Activated CD8-positive, alpha-beta T cell treated with anti-CD3 and anti-CD28 coated beads for 36 hours (primary cell): ENCODE measurements at places on chromosomes 5 and 9.

GRCh38 chr9:90547896-90548295 lies 94.7 kb downstream of the DIRAS2 start:
- DNase-seq: no peak

DNA sequence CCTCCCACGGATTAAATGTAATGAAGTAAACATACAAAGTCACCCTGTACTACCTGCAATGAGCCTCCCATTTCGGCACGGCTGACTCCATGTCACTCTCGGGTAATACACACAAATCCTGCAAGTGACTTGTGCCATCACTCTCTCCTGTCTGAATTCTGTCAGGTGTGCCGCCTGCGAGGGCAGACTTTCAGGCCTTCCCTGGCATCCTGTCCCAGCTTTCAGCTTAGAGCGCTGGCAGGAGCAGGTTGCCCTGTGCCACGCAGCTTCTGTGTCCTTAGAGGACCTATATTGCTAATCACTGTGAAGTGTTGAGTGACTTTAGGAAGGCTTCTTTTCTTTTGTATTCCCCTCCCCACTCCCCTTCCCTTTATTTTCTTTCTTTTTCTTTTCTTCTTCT lies 25.8 kb upstream of the S1PR3 start:
- DNase-seq: no peak

DNA sequence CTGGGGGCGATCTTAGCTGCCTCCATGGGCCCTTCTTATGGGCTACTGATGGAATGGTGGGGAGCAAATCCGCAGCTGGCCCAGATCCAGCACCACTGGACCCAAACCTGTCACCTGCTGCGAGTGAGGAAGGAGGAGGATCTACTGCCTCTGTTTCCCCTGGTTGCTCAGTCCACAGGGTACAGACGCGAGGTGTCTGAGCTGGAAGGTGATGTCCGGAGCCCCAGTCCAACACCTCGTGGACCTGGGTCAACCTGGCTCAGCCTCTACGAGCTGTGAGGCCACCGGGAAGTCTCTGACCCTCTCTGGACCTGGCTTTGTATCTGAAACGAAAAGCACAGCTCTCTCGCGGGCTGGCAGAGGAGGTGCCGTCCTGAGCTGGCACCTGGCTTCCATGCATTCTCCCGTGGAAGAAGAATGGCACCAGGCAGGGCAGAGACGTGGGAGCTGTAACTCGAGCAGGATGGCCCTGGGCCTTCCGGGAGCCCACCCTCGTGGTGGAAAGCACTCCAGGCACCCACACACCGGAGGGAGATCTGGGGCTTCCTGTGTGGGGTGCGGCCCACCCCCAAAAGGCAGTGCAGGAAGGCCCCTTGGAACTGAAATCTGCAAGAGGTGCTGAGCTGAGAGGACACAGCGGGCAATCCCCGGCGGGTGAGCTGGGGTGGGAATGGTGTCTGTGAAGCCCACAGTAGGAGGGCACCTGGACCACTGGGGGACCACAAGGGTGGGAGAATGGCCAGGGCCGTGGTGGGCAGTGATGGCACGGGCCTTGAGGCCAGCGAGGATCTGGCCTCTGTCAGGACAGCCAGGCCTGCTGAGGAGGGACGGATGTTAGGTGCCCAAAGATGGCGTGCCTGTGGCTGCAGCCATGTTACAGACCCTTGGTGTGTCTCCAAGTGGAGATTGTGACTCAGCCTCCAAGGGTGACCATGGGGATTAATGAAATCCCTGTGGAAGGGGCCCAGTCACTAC lies 133.4 kb downstream of the OLFM1 start:
- no peak for DNase-seq

GRCh38 chr9:128719919-128720605 lies 3.9 kb downstream of the ZDHHC12 start:
- DNase-seq: no peak

- no peak for DNase-seq
Observed at GRCh38 chr5:59371525-59372127, 521.9 kb downstream of the PDE4D start.

DNA sequence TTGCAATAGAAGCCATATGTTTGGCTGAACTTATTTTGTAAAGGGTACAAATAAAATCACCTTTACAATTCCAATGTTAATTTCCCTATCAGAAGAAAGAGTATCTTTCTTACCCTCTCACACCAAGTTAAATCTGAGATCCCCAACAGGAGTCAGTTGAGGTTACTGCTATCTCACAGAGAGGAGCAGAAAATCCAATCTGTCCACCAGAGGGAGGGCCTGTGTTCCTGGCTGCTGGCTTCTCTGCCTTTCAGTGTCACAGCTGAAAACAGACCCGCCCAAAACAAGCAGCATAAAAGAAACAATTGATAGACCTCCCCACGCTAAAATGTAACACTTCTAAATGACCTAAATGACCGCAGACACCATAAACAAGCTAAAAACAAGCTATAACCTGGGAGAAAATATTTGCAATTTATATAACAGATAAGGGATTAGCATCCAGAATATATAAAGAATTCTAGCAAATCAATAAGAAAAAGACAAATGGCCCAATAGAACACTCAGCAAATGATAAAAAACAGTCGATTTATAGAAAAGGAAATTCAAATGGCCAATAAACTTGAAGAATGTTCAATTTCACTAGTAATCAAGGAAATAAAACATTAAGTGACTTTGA lies 24.5 kb upstream of the MVB12B start:
- DNase-seq: peak; percentile 71

GRCh38 chr9:138042640-138043039 lies 165.1 kb downstream of the CACNA1B start:
- DNase-seq: no peak

DNA sequence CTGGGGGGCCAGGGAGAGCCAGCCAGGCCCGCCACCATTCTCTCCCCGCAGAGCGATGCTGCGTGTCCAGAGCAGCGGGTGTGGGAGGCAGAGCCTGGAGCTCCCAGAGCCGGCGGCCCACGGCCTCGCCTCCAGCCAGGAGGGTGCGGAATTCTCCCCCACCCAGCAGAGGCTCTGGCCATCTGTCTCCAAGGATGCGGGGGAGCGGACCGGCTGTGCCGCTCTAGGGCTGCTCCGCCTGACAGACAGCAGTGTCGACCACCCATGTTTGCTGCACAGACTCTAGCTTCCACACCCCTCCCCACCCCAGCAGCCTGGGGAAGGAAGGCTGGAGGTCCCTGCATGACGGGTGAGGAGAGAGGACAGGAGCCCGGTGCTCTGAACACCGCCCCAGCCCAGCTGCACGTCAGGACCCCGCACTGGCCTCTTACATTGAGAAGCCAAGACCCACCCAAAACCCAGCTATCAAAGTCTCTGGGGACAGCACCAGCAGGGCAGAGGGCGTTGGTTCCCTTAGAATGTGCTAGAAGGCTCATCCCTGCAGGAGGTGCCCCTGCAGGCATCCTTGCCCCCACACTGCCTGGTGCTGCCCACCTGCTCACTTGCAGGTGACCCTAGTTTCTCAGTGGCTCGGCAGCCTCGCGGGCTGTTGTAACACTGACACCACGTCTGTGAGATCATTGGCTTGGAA lies 29.7 kb upstream of the FCN1 start:
- no peak for DNase-seq

DNA sequence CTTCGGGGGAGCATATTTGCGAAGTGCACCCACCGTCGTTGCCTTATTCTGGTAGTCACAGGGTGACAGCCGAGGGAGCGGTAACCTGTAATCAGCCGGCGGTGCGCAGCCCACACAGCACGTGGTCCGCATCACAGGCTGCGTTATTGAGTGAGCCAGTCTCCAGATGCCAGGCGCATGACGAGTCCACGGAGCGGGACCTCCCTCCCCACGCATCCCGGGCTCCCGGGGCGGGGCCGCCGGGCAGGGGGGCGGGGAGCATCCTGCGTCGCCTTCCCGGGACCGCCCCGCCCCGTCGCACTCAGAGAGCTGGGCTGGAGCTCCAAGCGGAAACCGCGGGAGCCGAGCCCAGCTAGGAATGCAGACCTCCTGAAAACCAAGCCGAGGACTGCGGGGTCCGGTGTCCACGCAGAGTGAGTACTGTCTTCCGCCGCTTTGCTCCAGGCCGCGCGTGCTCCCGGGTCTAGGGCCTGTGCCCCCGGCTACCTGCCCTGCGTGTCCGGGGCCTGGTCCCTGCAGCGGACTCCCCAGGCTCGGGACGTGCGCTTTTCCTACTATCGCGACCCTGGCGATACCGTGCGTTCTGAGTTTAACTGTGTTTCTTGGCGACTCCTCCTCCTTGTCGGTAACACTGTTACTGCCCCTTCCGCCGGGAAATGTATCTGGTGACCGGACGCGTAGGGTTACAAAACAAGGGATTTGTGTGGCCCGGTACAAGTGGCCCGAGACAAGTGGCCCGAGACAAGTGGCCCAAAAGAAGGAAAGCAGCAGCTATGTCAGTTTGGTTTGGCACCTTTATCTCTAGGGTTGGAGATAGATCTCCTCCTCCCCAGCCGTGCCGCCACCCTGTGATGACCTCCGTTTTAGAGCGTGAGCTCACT lies 40.6 kb downstream of the CAST start:
- peak; percentile 91 for DNase-seq

GRCh38 chr5:1332461-1333001 lies 12.4 kb downstream of the CLPTM1L start:
- no peak for DNase-seq

- no peak for DNase-seq
Observed at GRCh38 chr5:54616031-54616430, 98.5 kb downstream of the SNX18 start.

DNA sequence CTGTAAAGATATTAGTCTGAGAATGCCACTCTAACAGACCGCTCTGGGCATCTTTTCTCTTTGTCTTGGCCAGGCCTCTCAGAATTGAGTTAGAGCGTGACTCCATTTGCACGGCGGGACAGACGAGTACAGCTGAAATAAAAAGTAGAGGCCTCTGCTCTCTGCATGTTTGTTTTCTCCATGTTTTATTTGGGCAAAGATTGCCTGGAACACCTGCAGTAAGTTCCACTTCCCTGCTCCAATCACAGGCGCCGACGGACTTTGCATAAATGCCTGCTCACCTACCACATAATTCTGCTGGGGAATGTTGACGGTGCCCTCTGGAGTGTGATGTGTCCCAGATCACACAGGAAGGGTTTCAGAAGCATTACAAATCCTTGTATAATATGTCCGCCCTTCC lies 10.6 kb downstream of the SPOCK1 start:
- DNase-seq: no peak

DNA sequence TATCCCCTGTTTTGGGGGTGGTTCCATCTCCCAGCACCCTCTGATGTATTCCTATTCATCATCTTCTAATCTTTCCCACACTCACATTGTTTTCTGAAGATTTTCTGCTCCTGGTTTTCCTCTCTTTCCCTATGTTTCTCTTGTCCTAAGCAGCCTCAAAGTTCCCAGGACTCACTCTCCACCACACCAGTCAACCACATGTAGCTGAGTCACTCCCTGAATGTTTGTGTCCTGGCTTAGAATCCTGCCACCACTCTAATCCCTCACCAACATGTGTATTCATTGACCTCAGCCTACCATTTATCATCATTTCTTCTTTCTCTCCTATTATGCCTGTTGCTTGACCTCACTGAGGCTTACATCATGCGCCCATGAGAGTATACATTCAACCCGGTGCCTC lies 282.4 kb upstream of the ADAMTS16 start:
- DNase-seq: no peak

- no peak for DNase-seq
Observed at GRCh38 chr5:109649318-109649717, 40.4 kb upstream of the MAN2A1 start.
